Sigmoid colon (tissue), 7 donors: ENCODE measurements at places on chromosomes 6 and 20. TPM values are rescaled to one million over a fixed set of nuclear protein-coding genes. Genes with fewer than 3 reads are reported as not detected.
A peak's percentile ranks its signal among the peaks of the same experiment; 100 is the strongest.

SEL1L2 gene
- total RNA-seq = not detected

MACROD2 gene
- 9.3 TPM for total RNA-seq

CCM2L gene
- 2.3 TPM for total RNA-seq

NKX2-2 gene
- total RNA-seq = not detected

CUL7 gene
- 11.7 TPM for total RNA-seq

C6orf132 gene
- 0.33 TPM for total RNA-seq

PDE7B gene
- 6.3 TPM for total RNA-seq

DCDC2 gene
- under 0.01 TPM for total RNA-seq

DACT2 gene
- 0.68 TPM for total RNA-seq

SLC22A2 gene
- 0.27 TPM for total RNA-seq

BMP6 gene
- 2.2 TPM for total RNA-seq

SSTR4 gene
- not detected for total RNA-seq

CEP57L1 gene
- 12.6 TPM for total RNA-seq

DOK5 gene
- total RNA-seq = 5.0 TPM

DNA sequence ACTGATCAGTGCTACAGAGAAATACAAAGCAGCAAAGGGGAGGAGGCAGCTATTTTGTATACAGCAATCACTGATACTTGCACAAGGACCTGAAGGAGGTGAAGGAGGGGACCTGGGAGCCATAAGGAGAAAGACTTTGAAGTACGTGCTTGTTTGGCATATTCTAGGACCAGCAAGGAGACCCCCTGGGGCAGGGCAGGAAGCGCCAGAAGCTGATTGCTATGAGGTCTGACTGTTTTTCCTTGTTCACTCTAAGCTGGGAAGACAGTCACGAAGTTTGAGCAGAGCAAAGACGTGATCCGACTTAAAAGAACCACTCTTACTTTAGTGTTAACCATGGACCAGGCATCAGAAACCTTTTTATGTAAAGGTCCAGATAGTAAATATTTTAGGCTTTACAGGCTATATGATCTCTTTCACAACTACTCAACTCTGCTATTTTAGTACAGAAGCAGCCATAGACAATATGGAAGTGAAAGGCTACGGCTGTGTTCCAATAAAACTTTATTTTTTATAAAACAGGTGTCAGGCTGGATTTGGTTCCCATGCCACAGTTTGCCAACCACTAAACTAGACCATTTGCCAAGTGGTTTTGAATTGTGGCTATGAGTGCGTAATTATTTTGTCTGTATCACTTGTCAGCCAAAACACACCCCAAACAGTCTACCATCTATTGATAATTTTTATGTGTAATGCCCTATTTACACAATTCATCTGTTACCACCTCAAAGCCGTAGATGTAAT is 217.9 kb downstream of the PRL start:
- DNase-seq = no peak

- DNase-seq = peak; percentile 93
These were observed 5.6 kb downstream of the BAG2 start for GRCh38 chr6:57177545-57178265.

DNA sequence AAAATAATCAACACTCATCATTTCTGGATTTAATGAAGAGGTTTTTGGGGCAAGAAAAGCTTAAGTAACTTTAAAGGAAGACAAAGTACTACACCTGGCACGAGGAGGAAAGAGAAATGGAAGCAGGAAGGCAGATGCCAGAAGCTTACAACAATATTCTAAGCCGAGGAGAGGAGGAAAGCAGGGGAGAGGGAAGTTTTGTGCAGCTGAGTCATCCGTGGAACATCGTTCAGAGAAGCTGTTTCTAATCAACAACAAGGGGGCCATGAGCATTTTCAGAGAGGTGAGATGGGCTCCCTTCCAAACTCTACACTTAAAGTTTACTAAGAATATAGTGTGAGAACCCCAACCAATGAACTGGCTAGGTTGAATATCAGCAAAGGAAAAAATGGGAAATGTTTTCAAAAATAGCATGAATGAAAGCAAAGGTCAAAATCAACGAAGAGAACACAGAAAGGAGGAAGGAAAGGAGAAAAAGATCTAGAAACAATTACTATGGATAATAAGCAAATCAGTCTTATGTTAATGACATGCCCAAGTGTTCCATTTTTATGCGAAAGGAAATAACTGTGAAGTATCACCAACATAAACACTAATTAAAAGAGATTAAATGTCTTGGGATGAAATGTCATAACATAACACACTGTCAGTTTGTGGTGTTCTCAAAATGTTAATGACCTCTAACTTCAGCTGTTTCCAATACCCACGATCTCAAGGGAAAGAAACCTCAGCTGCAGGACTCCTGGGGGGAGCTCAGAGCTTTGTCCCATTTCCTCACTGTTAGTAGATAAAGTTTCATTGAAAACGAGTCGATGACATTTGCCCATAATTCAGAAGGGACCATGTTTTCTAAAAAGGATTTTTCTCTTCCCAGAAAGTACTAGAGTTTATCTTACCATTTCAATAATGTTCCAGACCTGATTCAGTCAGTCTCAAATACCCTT is 203.4 kb upstream of the STXBP5 start:
- DNase-seq = no peak

DNA sequence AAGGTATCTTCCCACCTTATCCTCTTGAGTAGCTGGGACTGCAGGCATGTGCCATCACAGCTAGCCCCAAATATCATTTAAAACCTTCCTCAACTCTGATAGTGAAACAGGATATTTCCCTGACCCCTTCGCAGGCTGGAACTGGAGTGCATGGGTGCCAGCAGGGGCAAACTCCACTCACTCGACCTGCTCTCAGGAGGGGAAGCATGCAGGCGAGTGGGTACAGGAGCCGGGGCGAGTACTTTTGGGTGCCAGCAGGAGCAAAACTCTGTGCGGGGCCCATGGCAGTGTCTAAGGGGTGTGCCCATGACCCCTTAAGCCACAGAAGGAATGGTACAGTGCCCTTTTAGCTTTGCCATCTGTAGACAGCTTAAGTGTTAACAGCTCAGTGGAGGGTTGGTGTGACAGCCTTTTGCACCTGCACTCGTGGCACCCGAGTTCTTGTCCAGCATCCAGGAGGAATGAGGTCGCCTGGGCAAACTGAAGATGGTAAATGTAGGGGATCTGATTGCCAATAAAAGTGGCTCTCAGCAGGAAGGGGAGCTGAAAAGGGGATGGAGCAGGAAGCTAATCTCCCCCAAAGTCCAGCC is 155.1 kb downstream of the CDK19 start:
- DNase-seq = no peak

DNA sequence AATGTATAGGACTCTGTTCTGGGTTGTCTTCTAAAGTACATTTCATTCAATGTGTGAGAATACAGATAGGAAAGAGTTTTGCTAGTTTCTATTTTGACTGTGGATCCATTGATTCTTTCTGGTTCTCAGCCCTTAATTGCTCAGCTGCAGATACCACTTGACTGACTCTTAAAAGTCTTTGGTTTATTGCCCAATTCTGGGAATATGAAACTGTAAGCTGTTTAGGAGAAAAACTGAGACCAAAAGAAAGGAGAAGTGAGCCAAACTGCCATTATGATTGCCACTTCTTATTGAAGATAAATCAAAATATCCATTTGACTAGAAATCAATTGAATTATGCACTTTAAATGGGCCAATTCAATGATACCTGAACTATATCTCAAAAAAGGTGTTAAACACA is 211.4 kb downstream of the ESR1 start:
- no peak for DNase-seq

GRCh38 chr20:41087325-41087685 is 50.0 kb upstream of the PLCG1 start:
- DNase-seq = no peak

- peak; percentile 43 for DNase-seq
These were observed 21.2 kb downstream of the SYNDIG1 start for GRCh38 chr20:24490598-24490997.

DNA sequence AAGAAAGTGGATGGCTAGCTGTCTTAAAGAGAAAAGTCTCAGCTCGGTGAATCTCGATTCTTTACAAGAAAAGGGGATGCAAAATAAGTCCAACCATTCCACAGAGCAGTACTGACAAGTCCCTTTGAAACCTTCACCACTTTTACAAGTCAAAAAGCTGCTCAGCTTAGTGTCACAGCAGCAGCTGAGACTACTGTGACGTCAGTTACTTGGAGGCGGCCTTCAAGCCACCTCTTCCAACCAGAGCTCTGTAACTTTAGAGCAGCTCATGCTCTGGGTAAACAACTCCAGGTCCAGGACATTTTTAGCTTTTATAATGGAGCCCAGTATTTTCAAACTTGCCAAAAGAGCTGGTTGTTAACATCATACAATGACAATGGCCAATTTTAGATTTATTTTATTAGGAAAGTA is at the start of gene KIAA0408:
Gene KIAA0408 (minus strand): TSS at position 159 of the 411 bp plus-strand sequence. CDS start 5,408 bp downstream, outside the sequence.
- DNase-seq = peak; percentile 95

DNA sequence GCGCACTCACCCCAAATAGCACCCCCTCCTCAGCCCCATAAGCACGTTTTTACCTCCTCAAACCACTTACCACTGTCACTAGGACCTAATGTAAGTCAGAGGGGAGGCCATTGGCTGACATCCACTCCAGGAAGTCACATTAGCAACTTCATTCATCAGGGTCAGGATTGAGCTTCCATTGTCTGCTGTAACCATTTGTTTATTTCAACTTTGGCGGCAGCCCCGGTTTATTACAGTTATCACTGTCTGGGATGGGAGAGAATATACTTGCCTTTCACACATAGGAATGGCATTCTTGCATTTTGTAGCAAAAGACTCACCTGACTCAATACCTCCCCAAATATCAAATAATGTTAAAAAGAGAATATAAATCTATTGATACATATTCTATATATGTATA is 38.3 kb downstream of the MAFB start:
- no peak for DNase-seq

DNA sequence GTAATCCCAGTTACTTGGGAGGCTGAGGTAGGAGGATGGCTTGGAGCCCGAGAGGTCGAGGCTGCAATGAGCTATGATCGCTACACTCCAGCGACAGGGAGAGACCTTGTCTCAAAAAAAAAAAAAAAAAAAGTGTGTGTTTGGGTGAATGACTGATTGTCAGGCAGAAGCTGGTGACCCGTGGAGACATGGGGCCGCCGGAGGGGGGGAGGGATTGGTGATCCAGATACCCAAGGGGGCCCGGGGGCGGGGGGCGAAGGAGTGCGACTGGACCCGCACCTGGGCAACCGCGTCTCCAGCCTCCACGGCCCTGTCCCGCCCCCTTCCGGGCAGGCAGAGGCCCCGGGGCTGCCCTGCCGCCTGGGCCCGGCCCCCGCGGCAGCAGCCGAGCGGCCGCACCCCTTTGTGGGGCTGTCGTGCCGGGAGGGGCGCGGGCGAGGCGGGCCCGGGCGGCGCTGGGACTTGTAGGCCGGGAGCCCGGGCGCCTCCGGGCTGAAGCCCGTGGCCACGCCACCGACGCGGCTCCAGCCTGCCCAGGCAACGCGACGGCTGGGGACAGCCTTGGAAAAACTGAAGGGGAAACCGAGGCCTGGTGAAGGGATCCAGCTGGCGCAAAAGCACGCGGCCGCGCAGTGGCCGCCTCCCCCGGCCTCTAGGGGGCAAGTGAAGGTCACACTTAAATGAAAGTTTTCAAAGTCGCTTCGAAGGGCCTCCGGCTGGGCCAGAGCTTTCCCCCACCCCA is 2.1 kb upstream of the RBM38 start:
- peak; percentile 92 for DNase-seq

DNA sequence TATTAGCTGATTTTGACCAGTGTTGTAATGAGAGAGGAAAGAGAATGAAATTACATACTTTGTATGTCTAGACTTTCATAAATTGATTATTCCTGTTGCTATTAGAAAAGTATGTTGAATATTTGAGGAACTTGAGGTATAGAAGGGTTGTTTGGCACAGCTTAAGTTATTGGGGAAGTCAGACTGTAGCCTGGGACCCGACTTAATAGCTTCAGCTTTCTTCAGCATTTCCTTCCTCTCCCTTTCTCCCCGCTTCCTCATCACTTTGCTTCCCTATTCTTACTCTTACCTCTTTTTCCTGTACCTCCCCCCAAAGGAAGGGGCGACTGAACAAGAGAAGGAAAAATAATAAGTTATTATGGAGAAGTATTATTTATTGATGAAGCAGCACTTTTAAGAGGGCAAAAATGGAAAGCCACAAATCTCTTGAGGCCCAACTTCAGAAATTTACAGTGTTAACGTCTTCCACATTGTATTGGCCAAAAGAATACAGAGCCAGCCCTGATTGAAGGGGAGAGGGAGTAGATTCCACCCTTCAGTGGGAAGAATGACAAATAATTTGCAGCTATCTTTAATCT is 7.4 kb downstream of the SENP6 start:
- DNase-seq = no peak

GRCh38 chr6:26304797-26305640 is 60.0 kb upstream of the BTN3A2 start:
- peak; percentile 84 for DNase-seq

DNA sequence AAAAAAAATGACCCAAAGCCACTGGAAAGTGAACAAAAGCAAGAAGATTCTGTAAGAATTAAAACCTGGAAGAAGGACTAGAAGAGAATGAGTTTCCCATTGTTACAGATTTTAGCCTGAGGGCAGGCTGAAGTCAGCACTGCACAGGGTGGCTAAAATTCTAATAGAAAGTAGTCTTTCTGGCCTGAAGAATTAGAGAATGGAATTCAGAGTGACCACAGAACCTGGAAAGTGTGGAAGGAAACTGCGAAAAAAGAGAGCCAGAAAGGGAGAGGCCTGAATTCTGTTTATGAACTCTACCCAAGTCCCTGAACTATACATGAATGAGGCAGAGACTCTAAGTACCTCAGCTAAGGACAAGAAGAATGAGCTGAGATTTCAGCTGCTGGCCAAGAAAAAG is 38.9 kb upstream of the FILIP1 start:
- DNase-seq = no peak

- DNase-seq = no peak
These were observed 10.2 kb downstream of the SLC22A1 start for GRCh38 chr6:160131636-160132296.

GRCh38 chr6:53014063-53014462 is 19.0 kb upstream of the GSTA4 start:
- no peak for DNase-seq

DNA sequence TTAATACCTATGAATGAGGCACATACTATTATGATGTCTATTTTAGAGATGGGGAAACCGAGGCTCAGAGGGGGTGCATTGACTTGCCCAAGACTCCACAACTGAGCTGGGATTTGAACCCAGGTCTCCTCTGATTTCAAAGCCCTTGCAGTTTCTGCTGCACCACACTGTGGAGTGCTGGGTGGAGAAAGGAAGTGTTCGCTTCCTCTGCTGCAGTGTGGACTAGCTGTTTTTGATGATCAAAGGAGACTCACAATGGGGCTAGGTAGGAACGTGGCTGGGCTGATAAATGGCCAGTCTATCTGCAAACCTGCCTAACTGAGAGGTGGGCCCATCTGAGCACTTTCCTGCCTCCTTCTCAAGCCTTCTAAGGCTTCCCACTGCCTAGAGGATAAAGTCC is 87.2 kb downstream of the CD40 start:
- no peak for DNase-seq
